ENCODE measurements at places on chromosomes 12 and 14.

- no peak for DNase-seq
Observed at GRCh38 chr14:103949131-103949790, 6.9 kb upstream of the RD3L start.

- no peak for DNase-seq
Observed at GRCh38 chr14:34699873-34700621, 14.3 kb downstream of the CFL2 start.

- DNase-seq, result no peak
Observed at GRCh38 chr12:50916292-50916691, 36.1 kb upstream of the HIGD1C start.

DNA sequence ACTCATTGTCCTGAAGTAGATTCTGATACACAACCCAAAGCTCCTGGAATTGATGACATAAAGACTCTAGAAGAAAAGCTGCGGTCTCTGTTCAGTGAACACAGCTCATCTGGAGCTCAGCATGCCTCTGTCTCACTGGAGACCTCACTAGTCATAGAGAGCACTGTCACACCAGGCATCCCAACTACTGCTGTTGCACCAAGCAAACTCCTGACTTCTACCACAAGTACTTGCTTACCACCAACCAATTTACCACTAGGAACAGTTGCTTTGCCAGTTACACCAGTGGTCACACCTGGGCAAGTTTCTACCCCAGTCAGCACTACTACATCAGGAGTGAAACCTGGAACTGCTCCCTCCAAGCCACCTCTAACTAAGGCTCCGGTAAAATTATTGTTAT lies 63.8 kb downstream of the RAD52 start:
- no peak for DNase-seq

- DNase-seq, result no peak
Observed at GRCh38 chr12:93563807-93564538, 8.5 kb upstream of the SOCS2 start.

DNA sequence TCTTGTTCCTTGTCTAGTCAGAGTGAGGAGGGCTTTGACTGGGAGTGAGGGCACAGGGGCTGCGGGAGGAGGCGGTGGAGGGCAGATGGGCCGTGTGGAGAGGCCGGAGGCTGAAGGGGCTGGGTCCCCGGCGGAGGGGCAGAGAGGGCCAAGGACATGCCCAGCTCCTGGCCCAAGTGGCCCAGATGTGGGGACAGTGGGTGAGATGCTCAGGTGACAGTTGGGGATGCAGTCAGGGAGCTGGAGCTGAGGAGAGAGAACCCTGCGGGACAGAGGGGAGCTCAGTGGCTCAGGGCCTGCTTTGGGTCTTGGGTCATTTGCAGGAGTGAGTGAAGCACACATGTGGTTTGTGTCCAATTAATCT lies 26.5 kb upstream of the PLD4 start:
- DNase-seq, result no peak

GRCh38 chr12:88063375-88063774 lies 34.2 kb upstream of the C12orf50 start:
- no peak for DNase-seq

Data from stimulated activated CD8-positive, alpha-beta memory T cell treated with anti-CD3 and anti-CD28 coated beads, Interleukin-15, amount 100 ng/mL, for 48 hours (primary cell).